ENCODE measurements at places on chromosomes 4 and X.
A peak's percentile ranks its signal among the peaks of the same experiment; 100 is the strongest.

DNA sequence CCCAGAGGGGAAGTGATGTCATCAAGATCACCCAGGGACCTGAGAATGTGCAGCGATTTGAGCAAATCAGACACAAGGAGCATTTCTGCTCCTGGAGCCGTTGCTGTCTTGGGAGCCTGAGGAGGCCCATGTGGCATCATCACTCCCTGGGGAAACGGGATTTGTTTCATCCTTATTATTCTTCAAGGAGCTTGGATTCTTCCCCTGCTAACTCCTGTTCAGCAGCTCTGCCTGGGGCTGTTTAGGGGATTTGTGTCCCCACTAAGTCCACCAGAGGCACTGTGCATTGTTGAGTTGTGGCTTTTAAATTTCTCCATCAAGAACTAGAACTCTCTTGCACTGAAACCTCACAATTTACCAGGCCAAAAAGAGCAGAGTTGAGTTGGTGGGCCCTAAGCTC is 104.2 kb upstream of the MSX1 start:
- DNase-seq = no peak

DNA sequence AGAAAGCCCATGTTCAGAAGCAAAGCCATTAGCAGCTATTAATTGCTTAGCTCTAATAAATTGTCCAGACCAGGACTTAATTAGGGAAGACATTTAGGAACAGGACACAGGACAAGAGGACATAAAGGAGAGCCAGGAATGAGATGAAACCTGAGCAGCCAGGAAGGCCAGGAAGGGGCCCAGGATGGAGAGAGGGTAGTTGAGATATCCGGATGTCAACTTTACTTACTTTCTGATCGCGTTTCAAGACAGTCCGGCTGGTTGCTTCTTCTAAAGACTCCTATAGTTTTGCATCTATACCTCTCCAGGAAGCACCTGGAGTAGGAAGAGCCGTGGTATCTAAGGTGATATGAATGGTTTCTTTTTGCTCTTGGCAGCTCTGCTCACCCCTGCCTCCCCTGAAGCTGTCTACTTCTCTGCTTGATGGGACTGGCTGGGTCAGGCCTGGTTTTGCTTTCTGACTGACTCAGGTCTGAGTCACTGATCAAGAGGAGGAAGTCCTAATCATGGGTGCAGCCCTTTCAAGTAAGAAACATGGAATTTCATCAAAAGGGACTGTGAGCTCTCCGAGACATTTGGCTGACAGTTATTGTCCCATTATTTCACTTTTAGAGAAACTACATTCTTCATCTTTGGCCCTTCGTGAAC is 733.3 kb downstream of the RPA4 start:
- no peak for DNase-seq

DNA sequence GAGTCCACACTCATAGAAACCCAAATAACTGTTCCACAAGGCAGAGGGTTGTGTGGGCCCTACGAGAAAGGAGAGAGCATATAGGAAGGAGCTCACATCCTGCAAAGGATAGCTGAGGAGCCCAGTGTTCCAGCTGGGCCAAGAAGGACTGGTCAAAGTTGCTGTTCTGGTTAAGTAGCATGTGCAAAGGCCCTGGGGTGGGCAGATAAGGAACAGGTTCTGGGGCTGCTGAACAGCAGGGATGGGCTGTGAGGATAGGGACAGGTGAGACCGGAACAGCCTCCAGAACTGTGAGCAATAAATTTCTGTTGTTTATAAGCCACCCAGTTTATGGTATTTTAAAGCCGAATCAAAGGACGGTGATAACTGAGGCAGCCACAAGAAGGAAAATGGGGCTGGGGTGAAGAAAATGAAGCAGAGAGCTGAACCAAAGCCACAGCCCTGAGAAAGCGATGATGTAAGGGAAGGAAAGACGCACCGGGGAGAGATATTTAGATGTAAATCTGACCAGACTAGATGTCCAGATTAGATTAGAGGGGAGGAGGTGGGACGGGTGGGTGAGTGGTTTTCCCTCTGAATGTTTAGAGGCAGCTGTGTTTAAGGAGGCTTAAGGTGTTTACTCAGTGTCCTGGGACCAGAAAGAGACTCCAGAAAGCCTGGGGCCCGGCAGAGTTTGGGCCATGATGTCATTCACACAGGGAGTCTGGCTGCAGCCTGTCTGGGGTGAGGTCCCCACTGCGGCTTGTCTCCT is 180.8 kb upstream of the BCOR start:
- DNase-seq = no peak

- DNase-seq = no peak
These were observed 132.3 kb downstream of the ZNF330 start for GRCh38 chr4:141352909-141353525.

DNA sequence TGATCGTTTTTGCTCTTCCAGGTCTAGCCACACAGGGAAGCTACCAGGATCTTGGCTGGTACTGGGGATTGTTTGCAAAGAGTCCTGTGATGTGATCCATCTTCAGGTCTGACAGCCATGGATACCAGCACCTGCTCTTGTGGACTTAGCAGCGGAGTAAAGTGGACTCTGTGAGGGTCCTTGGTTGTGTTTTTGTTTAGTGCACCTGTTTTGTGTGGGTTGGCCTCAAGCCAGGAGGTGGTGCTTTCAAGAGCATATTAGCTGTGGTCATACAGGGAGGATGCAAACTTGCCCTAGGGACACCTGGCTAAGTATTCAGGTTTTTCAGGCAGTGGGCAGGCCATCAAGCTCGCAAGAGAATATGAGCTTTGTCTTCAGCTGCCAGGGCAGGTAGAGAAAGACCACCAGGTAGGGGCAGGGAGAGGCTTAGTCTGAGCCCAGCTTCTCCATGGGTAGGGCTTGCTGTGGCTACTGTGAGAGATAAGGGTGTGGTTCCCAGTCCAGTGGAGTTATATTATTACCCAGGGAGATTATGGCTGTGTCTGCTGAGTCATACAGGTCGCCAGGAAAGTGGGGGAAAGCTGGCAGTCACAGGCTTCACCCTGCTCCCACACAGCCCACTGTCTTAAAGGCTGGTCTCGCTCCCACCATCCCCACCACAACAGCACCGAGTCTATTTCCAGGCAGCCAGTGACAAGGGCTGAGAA is 293.7 kb downstream of the PCDH18 start:
- no peak for DNase-seq

- DNase-seq = no peak
These were observed 75.3 kb upstream of the USP38 start for GRCh38 chr4:143109376-143109775.

GRCh38 chr4:141248486-141248885 is 27.8 kb downstream of the ZNF330 start:
- DNase-seq = no peak

- DNase-seq = no peak
These were observed 591.5 kb downstream of the GALNTL6 start for GRCh38 chr4:172404676-172405075.

DNA sequence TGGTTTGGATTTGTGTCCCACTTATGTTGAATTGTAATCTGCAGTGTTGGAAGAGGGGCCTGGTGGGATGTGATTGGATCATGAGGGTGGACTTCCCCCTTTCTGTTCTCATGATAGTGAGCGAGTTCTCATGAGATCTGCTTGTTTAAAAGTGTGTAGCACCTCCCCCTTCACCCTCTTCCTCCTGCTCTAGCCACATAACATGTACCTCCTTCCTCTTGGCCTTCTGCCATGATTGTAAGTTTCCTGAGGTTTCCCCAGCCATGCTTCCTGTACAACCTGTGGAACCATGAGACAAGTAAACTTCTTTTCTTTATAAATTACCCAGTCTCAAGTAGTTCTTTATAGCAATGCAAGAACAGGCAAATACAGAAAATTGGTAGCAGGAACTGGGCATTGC is 138.7 kb downstream of the INPP4B start:
- DNase-seq = no peak

- no peak for DNase-seq
These were observed 144.8 kb downstream of the PPA2 start for GRCh38 chr4:105329081-105329480.

GRCh38 chr4:185039508-185040273 is 21.4 kb downstream of the HELT start:
- DNase-seq = peak; percentile 54

DNA sequence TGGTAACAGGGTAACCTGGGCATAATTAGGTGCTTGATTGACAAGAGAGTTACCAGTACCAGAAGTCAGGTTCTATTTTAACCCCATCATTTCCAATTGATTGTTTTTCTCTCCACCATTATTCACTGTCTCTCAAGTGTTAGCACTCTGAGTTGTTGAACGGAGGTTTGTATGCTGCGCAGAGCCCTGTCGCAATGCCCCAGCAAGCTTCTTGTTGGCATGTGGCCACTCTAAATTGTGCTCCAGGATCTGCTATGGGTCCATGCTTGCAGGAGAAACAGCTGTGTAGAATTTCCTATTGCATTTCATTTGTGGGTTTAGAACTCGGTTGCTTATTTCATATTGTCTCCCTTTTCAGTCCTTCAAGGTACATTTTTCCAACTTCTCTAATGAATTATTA is 98.2 kb downstream of the KLHL8 start:
- DNase-seq = no peak

DNA sequence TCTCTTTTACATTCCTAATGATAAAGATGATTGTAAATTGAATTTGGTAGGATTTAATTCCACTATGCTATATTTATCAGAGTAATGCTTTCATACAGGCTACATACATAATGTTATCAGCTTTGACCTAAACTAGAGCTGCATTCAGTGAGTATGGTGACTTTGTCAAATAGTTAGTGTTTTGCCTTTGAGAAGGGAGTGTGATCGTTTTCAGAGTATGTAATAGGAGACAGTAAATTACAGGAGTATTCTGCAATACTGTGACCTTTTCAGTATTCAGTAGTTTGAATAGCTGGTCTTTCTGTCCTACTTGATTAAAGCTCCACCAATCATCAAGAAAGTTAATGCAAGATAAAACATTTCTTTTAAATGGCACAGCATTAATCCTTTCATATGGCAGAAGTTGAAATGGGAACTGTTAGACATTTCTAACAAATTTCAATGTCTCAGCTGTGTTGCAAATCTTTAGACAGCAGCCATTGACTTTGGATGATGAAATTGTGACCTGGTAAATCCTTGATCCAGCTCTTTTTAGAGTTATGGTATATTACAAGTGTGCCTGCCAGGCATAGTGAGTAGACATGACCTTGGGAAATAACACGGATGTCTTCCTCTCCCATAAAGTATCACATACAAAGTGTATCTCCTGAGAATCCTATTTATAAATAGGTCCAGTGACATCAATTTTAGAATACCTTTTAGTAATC is 455.3 kb downstream of the KCTD8 start:
- DNase-seq = no peak

DNA sequence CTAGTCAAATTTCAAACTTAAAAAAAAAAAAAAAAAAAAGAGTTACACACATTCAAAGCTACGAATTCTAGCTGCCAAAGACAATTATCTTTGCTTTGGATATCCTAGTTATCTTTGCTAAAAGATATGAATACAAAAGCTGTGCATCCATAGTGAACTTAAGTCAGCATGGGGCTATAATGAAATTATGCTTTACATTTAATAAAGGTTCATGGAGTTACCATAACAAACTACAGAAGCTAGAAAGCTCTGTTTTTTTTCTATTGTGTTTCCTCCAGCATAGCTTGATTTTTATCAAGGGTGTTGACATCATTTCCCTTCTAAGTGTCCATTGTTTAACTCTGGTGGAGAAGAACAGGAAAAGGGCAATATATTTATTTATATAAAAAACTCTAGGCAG is 234.1 kb downstream of the ANKRD50 start:
- DNase-seq = no peak

- DNase-seq = no peak
These were observed 71.9 kb downstream of the GC start for GRCh38 chr4:71711985-71712348.

DNA sequence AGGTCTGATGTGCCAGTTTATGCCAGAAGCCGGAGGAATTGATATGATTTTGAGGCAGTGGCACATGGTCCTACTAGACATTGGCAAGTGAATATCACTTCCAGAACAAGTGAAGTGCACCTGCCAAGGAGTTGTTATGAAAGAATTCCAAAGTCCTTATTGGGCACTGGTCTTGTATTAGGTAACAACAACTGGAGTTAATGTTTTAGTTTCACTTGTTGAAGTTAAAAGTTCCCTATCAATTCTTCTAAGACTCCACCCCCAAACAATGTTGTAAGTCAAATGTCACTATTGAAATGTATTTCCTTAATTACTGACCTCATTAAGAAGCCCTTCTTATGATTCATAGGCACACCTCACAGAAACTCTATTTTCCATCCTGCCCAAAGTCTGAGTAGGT is 3.1 kb downstream of the TET2 start:
- DNase-seq = no peak

DNA sequence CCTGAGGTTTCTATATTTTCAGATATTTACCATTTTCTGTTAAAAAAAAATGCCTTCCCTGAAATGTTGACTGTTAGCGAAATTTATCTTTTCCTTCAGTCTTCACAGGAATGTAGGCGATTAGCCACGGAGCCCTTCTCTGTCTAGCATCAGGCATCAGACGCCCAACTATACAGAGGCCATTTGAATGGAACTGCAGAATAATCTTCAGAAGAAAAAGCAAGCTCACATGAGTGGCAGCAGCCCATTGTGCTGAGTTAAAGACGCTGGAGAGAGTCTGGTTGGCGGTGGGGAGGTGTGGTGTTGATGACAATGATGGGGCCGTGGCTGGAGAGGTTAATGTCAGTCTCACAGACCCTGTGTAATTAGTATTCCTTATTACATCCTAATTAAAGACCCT is 196.8 kb upstream of the LEF1 start:
- DNase-seq = no peak

- DNase-seq = no peak
These were observed 204.8 kb downstream of the CFAP299 start for GRCh38 chr4:80540349-80540748.

- no peak for DNase-seq
These were observed 6.5 kb upstream of the SMARCA1 start for GRCh38 chrX:129529685-129530281.

- peak; percentile 53 for DNase-seq
These were observed 37.7 kb downstream of the JADE1 start for GRCh38 chr4:128847082-128847724.

GRCh38 chr4:150782311-150782710 is 200.4 kb downstream of the MAB21L2 start:
- DNase-seq = no peak

- DNase-seq = no peak
These were observed 99.8 kb downstream of the ANXA3 start for GRCh38 chr4:78651250-78651860.

Data from lower lobe of right lung (tissue), 2 donors.